ENCODE measurements at places on chromosomes 2 and 18.

- DNase-seq = no peak
Observed at GRCh38 chr2:15145919-15146318, 415.2 kb downstream of the NBAS start.

- no peak for DNase-seq
Observed at GRCh38 chr2:71793926-71794325, 340.6 kb downstream of the DYSF start.

DNA sequence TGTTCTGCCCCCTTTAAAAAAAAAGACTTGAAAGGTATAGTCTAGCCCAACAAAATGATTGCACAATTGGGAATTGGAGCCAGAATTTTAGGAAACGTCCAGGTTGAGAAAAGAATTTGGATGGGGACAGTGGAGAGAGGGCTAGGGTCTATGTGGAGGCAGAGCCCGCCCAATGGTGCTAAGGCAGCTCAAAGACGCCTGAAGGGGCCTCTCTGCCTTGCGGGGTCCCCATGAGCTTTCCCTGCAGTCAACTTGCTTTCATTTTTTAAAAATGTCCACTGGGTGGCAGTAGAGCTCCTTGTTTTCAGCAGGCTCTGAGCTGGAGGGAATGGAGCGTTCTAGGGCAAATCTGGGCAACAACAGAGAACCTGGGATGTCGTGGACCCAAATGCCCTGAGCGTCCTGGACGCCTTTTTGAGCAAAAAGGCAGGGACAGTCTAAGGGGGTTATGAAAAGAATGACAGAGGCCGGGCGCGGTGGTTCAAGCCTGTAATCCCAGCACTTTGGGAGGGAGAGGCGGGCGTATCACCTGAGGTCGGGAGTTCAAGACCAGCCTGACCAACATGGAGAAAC is 40.2 kb upstream of the ITM2C start:
- no peak for DNase-seq

DNA sequence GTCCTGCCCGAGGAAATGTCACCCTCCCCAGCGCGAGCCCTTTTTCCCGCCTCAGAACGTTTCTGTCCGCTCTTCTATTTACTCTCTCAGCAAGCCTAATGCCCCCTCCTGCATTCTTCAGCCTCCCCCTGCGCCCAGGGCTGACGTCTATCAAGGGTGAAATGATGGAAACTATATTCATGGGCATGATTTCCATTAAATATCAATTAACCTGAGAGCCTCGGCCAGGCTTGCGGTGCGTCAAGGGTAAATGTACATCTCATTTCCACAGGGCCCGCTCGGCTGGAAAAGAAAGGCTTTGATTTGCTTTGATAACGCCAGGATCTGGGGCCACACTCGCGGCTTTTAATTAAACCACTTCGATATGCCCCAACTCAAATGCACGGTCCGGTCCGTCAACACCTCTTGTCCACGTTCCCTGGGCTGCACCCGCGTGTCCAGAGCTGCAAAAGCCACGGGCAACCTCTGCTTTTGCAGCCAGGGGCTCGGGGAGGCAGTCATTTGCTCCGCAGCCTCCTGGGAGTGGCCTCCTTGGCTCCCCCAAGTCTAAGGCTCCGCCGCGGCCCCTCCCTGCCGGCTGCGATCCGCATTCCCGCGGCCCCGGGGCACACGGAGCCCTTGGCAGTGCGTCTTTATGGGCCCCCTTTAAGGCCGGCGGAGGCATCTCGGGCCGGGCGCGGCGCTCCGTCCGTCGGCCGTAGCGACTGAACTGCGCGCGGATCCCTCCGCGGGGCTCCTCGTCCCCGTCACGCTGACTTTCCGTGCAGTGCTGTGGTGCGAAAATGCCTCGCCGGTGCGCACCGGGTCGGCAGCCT is at the start of gene HOXD8:
Gene HOXD8, plus strand, starts transcription at position 724 of the 815 bp plus-strand sequence. CDS start 662 bp downstream, outside the sequence.
- DNase-seq = no peak

DNA sequence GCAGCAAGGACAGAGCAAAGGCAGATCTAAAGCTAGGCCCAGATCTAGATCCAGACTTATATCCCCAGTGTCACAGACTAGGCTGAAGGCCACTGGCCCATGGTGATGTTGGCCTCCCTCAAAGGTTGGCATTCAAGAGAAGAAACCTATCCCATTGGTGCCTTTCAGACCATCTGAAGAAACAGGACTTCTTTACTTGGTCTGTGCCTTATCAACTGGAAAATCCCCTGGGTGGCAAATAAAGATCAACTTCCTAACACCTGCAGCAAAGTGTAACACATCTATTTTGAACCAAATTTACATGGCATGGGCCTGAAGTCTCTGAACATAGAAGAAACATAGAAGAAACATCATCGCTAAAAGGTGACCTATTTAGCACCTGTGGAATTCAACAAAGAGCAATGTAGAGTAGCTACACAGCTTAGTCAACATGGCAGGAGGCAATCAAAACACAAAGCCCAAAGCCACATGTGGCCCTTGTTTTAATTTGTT is 35.8 kb downstream of the METTL4 start:
- no peak for DNase-seq

DNA sequence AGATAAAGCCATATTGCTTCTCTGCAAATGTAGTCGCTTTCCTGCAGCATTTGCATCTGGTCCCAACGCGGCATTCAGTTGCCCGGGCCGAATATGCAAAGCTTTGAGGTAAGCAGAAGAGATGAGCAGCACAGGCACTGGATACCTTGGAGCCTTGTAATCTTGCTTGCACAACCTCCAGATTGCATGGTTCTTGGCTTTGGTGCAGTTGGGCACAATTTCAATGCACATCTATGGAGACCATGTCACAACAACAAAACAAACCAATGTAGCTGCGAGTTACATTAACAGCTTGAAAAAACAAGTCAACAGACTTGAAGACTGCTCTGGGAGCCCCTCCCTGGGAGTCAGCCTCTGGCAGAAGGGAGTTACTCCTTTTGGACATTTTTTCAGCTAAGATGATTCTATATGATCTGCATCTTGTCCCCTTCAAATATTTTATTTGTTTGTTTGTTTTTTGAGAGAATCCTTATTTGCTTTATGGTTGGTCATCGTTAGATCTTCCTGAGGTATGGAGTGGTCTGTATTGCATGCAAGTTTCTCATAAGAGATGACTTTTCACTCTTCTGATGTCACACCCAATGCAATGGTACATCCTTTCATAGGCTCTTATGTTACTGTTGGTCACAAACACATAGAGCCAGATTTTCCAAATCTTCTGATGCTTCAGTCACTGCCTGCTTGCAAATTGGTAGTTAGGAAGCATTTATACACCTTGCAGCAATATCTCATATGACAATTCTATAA is 113.5 kb downstream of the EFEMP1 start:
- DNase-seq = no peak

DNA sequence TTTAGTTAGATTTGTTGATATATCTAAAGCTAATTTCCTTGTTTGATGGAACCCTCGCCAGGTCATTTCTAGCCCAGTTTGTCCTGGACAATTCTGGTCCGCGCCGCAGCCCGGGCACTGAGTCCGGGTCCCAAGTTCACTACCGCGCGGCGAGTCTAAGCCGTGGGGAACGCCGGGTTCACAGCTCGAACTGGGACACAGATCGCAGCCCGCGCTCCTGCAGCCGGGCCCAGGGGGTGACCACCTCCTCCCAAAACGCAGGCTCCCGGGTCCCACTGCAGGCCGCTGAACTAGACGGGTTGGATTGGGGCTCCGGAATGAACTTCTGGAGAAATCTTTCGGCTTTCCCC is 681 bp downstream of the ACADL start:
- no peak for DNase-seq

DNA sequence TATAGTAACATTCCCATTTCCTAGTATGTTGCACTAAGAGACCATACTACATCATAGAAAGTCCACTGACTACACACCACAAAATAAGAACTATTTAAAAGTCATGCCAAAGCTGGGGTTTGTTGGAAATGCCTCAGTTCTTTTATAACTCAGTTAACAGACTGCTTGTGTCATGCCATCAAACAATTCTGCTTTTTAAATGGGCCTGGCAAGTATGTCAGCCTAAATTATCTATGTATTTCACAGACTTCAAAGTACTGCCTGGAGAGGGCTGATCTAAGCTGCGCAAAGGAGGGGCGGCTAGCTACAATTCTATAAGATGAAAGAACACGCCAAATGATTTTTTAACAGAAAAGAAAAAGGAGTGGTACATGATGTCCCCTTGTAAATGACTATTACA is 49.6 kb downstream of the FARSB start:
- no peak for DNase-seq

GRCh38 chr2:210557721-210558120 is 1.3 kb downstream of the CPS1 start:
- DNase-seq = no peak

GRCh38 chr2:159030674-159031380 is 62.4 kb downstream of the TANC1 start:
- DNase-seq = no peak

DNA sequence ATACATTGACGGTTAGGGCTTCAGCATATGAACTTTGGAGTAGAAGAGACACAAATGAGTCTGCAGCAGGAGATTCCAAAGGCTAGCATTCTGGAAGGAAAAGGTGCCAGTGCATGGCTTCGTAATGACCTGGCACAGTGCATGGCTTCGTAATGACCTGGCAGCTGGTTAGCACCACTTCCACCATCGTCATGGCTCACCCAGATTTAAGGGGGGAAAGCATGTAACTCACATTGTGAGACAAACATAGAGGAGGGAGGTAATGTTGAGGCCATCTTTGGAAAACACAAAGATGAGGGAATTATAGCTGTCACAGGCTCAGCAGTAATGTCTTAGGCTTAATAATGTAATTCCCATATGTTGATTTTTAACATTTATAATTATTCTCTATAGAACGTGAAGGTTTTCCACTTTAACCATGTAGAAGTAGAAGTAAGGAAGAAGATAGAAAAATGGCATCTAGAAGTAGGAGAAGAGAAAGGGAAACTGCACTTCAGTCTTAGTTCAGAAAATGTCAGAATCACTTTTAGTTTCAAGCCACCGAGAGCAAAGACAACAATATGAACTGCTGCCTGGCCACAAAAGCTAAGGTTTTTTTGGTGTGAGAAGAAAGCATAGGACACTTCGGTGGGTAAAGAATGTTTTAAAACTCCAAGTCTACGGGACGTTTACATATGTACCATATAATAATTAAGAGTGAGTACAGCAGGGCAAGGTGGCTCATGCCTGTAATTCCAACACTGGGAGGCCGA is 6.8 kb upstream of the STK25 start:
- no peak for DNase-seq

GRCh38 chr18:78073275-78073674 is 823.6 kb downstream of the GALR1 start:
- no peak for DNase-seq

DNA sequence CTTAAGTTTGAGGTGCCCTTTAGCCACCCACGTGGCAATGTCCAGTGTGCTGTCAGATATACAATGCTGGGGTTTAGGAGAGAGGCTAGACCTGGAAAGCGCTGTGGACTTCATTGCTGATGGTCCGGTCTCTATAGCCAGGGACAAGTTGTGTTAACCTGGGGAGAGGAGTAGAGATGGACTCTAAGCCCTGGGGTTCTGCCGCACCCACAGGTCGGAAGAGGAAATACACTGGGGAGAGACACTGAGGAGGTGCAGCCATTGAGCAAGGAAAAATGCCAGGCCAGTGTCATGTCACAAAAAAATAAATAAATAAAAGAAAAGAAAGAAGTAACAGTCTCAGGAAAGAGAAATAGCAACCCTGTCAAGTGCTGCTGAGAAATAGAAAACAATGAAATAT is 106.9 kb upstream of the CBLN2 start:
- no peak for DNase-seq

- no peak for DNase-seq
Observed at GRCh38 chr2:186927867-186928191, 78.9 kb upstream of the ZSWIM2 start.

DNA sequence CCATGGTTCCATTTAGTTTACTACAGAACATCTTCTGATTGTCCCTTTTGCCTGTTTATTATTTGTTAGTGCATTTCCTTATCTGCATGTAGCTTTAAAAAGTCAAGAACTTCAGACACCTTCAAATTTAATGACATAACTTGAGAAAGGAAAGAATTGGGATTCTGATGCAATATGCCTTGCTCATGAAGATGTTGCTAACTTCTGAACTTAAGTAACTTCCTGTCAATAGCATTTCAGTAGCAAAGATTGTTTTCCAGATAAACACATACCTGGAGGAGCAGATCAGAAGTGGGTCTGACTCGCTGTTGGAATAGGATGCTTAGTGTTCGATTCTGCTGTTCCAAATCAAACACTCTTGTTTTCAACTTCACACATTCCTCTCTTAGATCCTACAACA is 190.2 kb upstream of the LYPD1 start:
- DNase-seq = no peak

GRCh38 chr18:48676346-48676745 is 137.5 kb downstream of the CTIF start:
- DNase-seq = no peak
